ENCODE measurements at places on chromosomes 4 and X.

DNA sequence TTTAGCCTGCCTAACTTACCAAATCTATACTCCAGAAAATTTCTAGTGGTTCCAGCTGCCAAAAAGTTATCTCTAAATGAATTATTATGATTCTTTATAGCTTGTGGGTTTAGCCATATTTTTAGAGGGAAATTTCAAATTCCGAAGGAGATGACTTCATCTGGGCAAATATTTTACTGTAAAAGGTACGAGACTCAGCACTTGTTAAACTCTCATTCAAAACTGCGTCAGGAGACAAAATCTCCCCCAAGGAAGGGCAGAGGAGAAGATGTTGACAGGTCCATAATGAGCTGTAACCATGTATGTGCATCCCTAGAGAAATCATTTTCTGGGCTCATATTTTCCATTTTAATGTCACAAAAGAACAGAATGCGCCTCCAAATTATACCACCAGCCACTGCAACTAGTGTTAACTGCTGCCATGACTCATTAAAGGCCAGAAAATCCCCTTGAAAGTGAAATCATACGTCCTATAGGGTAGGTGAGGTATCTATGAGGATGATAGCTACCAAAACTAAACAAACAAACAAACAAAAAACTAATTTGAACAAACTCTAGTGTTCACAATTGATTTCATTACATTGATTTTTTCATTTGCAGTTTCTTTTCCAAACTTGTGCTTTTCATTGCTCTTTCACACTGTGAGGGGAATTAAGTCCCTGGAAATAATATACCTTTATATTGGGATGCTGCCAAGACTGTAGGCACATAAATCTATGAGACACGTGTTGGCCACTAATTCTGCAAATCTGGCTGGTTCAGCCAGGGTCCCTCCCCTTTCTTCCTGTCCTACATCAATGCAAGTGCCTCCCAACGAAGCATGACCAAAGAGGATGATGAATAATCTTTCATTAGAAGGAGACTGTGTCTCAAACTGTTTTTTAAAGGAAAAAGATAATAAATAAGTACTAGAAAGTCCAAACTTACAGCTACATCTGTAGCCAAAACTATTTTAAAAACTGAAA lies 85.8 kb downstream of the ARHGAP6 start:
- no peaks in the 10 kb centered on the region for H3K36me3 ChIP-seq
- peaks cover 15% of the 10 kb centered on the region for H3K27me3 ChIP-seq
- H3K4me1 ChIP-seq = no peaks in the 10 kb centered on the region
- H3K27ac ChIP-seq = no peak overlapping the region

GRCh38 chr4:151436093-151436518 lies 27.1 kb downstream of the FHIP1A start:
- no peak overlapping the region for H3K27ac ChIP-seq
- H3K4me3 ChIP-seq = no peak overlapping the region
- H3K36me3 ChIP-seq = no peaks in the 10 kb centered on the region
- H3K4me1 ChIP-seq = no peaks in the 10 kb centered on the region
- H3K27me3 ChIP-seq = peaks cover 56% of the 10 kb centered on the region

DNA sequence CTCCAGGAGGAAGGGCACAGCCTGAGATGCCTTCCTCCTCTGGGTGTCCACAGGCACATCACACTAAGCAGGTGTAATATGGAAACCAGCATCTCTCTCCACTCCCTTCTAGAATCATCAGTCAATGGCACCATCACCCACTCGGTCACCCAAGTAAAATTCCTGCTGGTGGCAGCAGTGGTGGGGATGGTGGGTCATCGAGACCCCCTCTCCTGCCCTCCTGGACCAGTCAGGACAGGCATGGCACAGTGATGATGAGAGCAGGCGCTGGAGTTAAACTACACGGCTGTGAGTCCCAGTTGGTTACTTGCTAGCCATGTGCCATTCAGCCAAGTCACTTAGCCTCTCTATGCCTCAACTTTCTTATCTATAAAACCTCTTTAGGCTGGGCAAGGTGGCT lies 42.5 kb downstream of the SCD5 start:
- H3K36me3 ChIP-seq = no peaks in the 10 kb centered on the region
- peaks cover 10% of the 10 kb centered on the region for H3K4me1 ChIP-seq
- no peak overlapping the region for H3K27ac ChIP-seq
- no peak overlapping the region for H3K4me3 ChIP-seq
- no peak for DNase-seq

DNA sequence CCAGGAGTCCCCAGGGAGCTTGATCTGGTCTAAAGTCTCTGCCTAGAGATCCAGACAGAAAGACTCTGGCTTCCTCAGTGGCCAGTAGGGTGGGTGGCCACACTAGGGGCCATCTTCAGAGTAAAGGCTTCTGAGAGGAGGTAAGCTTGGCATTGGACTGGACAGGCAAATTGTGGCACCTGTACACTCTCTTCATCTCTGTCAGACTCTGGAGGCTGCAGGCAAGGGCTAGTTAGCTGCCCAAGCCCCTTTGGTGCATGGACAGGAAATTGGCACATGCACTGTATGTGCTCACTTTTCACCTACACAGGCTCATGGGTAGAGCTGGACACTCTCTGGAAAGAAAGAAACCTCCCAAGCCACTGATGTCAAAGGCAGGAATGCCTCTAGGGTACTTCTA lies 142.8 kb downstream of the PJA1 start:
- H3K4me1 ChIP-seq = peaks cover 5% of the 10 kb centered on the region
- no peaks in the 10 kb centered on the region for H3K27me3 ChIP-seq
- H3K36me3 ChIP-seq = no peaks in the 10 kb centered on the region
- H3K4me3 ChIP-seq = no peak overlapping the region
- DNase-seq = no peak

GRCh38 chr4:114005569-114006442 lies 26.4 kb upstream of the ARSJ start:
- no peak for DNase-seq
- peaks cover 4% of the 10 kb centered on the region for H3K36me3 ChIP-seq
- H3K27me3 ChIP-seq = peaks cover 28% of the 10 kb centered on the region
- no peak overlapping the region for H3K4me3 ChIP-seq
- no peaks in the 10 kb centered on the region for H3K4me1 ChIP-seq
